OCI-LY7 (cell line): ENCODE measurements at places on chromosomes 11 and 22. TPM values are rescaled to one million over a fixed set of nuclear protein-coding genes. Genes with fewer than 3 reads are reported as not detected.

Gene KRTAP5-11
- not detected in 2 replicates for total RNA-seq

Gene TTLL1
- total RNA-seq, result 7.1 and 9.9 TPM in 2 replicates

Gene GAB4
- total RNA-seq, result not detected in 2 replicates

Gene P2RX6
- total RNA-seq, result 0.30 and 0.32 TPM in 2 replicates

Gene ABTB2
- 0.06 and 0.07 TPM in 2 replicates for total RNA-seq

Gene ANO9
- total RNA-seq, result 27.6 and 28.2 TPM in 2 replicates

Gene USH1C
- total RNA-seq, result not detected in 2 replicates

Gene FOLR3
- total RNA-seq, result not detected in 2 replicates

Gene MFRP
- total RNA-seq, result not detected in 2 replicates

Gene FAM111B
- total RNA-seq, result 38.1 and 39.8 TPM in 2 replicates

Gene DTX4
- 9.4 and 9.9 TPM in 2 replicates for total RNA-seq

Gene OR8D4
- not detected in 2 replicates for total RNA-seq

Gene AP2A2
- 40.0 and 43.0 TPM in 2 replicates for total RNA-seq

Gene MUC15
- not detected in 2 replicates for total RNA-seq

Gene SERGEF
- 42.2 and 43.8 TPM in 2 replicates for total RNA-seq

Gene TCP11L1
- 26.1 and 32.6 TPM in 2 replicates for total RNA-seq

Gene CRYBB2
- total RNA-seq, result not detected in 2 replicates

Gene FGF19
- total RNA-seq, result not detected in 2 replicates

Gene MPZL2
- not detected in 2 replicates for total RNA-seq

Gene KRTAP5-7
- total RNA-seq, result not detected in 2 replicates

Gene SCGB2A2
- total RNA-seq, result not detected in 2 replicates

Gene CCDC87
- 0.17 and 0.36 TPM in 2 replicates for total RNA-seq

Gene FOSL1
- total RNA-seq, result 0.52 TPM in 1 of 2 replicates, not detected in the other

Gene TPBGL
- not detected in 2 replicates for total RNA-seq

Gene C11orf97
- not detected in 2 replicates for total RNA-seq

Gene TRMU
- 109 and 121 TPM in 2 replicates for total RNA-seq

Gene TRIM6
- not detected in 2 replicates for total RNA-seq

Gene C2CD3
- 32.1 and 37.5 TPM in 2 replicates for total RNA-seq

Gene SLC16A8
- total RNA-seq, result not detected in 2 replicates

Gene RASL10A
- total RNA-seq, result 23.3 and 23.7 TPM in 2 replicates

Gene OR4A16
- total RNA-seq, result not detected in 2 replicates

Gene CARNS1
- total RNA-seq, result 0.21 and 0.41 TPM in 2 replicates

Gene GRIK4
- total RNA-seq, result 0.17 TPM in 1 of 2 replicates, not detected in the other

Gene MOV10L1
- total RNA-seq, result 0.66 and 1.1 TPM in 2 replicates
